SJCRH30 (cell line): ENCODE measurements at places on chromosomes 6 and 20.
A peak's percentile ranks its signal among the peaks of the same experiment; 100 is the strongest.

- H3K4me1 ChIP-seq, result no peaks in the 10 kb centered on the region
- no peaks in the 10 kb centered on the region for H3K36me3 ChIP-seq
- no peak overlapping the region for H3K27ac ChIP-seq
- H3K4me3 ChIP-seq, result no peak overlapping the region
- H3K27me3 ChIP-seq, result peaks cover 3% of the 10 kb centered on the region; the same call in 1 of the 2 replicates
These were observed 540.1 kb upstream of the CHD6 start for GRCh38 chr20:42158272-42158671.

DNA sequence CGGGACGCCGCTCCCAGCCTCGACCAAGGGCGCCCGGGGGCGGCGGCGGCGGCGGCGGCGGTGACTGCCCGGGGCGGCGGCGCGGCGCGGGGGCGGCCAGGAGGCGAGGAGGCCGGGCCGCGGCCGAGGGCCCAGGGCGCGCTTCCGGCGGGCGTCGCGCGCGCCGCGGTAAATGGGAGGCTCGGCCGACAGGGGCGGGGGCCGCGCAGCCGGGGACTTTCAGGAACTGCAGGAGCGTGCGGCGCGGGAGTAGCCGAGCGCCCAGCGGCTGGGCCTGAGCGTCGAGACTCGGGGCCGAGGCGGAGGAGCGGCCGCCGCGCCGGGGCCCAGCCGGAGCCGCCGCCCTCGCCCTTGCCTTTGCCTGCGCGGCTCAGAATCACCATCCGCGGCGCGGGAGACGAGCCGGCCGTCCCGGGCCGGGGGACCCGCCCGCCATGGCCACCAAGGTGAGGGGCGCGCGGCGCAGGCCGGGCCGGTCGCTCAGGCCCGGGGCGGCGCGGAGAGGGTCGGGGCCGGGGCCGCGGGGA is at the start of gene SNX9:
TSS of gene SNX9 (plus strand) at position 246 of the 527 bp plus-strand sequence. CDS start at position 435, 189 bp downstream.
- H3K4me3 ChIP-seq, result peak within 1 kb of the TSS; percentile 91
- peak within 1 kb of the TSS; percentile 18 for H3K27ac ChIP-seq
- H3K27me3 ChIP-seq, result no peaks in the 10 kb centered on the region
- H3K4me1 ChIP-seq, result no peaks in the 10 kb centered on the region; the same call in 1 of the 2 replicates
- H3K36me3 ChIP-seq, result no peaks in the 10 kb centered on the region

- DNase-seq, result no peak
- no peak overlapping the region for H3K4me3 ChIP-seq
These were observed 125.9 kb downstream of the CDK19 start for GRCh38 chr6:110689275-110689935.

GRCh38 chr6:164751395-164751794 is 558.0 kb downstream of the C6orf118 start:
- H3K36me3 ChIP-seq, result no peaks in the 10 kb centered on the region
- no peak for DNase-seq
- no peak overlapping the region for H3K4me3 ChIP-seq
- no peak overlapping the region for H3K27ac ChIP-seq
- H3K27me3 ChIP-seq, result no peaks in the 10 kb centered on the region

- peaks cover 15% of the 10 kb centered on the region for H3K27me3 ChIP-seq
- DNase-seq, result no peak
- H3K36me3 ChIP-seq, result no peaks in the 10 kb centered on the region
These were observed 67.9 kb upstream of the DOK5 start for GRCh38 chr20:54407459-54407858.

DNA sequence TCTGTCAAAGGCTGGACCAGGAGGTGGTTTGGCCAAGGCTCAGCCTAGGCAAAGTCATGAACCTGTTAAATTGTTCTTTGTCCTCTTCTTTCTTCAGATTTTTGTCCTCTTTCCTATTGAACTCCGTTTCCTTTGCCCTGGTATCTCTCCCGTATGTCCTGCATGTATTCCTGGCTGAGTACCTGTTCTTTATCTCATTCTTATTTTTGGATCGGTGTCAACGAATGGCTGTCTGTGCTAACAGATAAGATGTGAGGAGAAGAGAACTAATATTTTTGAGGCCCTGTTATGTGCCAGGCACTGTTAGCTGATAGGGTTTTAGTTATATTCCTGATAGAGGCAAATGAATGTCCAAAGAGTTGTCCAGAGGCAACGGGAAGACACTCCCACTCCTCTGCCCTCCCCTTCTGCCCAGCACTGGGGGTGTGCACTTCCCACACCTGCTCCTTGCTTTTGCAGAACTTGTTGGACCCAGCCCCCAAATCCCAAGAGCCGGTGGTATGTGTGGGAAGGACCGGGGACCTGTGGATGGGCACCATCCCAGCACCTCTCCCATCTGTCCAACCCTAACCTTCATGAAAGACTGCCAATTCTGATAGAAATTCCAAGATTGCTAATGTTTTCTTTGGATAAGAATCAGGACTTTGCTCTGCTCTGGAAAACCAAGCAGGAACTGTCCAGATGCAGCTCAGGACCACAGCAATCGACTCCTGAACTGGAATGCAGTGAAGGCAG is 20.6 kb downstream of the MMP24OS start:
- H3K4me3 ChIP-seq, result no peak overlapping the region
- no peak for DNase-seq
- H3K4me1 ChIP-seq, result peaks cover 5% of the 10 kb centered on the region; the same call in 1 of the 2 replicates

- no peaks in the 10 kb centered on the region for H3K4me1 ChIP-seq
- H3K27me3 ChIP-seq, result no peaks in the 10 kb centered on the region
- no peak overlapping the region for H3K27ac ChIP-seq
- H3K4me3 ChIP-seq, result no peak overlapping the region
- no peak for DNase-seq
These were observed 176.4 kb downstream of the SAMD5 start for GRCh38 chr6:147684906-147685305.

DNA sequence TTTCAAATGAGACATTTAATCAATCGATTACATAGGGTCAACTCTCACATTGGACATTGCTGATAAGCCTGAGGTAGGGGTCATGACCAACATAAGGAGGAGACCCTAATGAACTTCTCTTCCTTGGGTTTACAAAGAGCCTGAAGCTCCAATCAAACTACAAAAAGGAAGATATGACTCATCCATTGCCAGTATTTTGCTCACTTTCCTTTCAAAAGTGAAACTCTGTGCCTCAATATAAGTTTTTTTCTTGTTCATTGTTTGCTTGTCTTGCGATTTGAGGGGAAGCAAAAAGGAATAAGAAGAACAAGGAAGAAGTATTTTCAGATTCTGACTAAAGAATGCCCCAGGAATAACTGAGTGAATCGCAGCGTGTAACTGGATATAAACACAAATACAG is 38.8 kb upstream of the KHDRBS2 start:
- H3K4me1 ChIP-seq, result no peaks in the 10 kb centered on the region
- no peak overlapping the region for H3K27ac ChIP-seq
- H3K36me3 ChIP-seq, result no peaks in the 10 kb centered on the region
- no peaks in the 10 kb centered on the region for H3K27me3 ChIP-seq

- peak overlapping the region; percentile 73 for H3K27ac ChIP-seq
- DNase-seq, result peak; percentile 62
- peaks cover 4% of the 10 kb centered on the region; the same call in 1 of the 2 replicates for H3K36me3 ChIP-seq
- H3K4me3 ChIP-seq, result peak overlapping the region; percentile 95
These were observed 1.4 kb downstream of the QKI start for GRCh38 chr6:163415620-163416556.

DNA sequence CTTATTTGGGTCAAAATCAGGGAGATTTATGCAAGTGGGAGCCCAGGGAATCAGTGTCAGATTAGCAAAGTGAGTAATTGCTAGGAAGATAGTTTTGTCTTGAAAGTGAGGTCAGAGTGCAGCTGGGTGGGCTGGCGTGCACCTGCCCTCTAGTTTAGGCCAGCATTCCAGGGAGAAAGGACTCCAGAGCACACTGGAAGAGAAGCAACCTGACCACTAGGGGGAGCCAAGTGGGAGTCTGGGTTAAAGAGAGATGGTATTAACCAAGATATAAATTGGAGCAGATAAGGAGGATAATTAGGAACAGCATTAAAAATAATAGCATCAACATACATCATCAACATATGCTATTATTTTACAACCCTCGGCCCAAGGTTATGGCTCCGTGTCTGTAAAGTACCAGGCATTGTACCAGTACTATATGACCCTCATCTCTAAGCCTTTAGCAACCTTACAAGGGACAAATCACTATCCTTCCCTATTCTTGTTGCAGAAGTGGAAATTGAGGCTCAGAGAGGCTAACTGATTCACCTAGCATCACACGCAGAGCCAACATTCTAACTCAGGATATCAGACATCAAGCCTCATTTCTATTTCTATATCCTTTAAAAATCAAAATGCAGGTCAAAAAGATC is 57.8 kb downstream of the SLC2A10 start:
- H3K36me3 ChIP-seq, result no peaks in the 10 kb centered on the region
- peaks cover 4% of the 10 kb centered on the region for H3K4me1 ChIP-seq
- DNase-seq, result peak; percentile 84
- H3K4me3 ChIP-seq, result no peak overlapping the region
- no peaks in the 10 kb centered on the region for H3K27me3 ChIP-seq

DNA sequence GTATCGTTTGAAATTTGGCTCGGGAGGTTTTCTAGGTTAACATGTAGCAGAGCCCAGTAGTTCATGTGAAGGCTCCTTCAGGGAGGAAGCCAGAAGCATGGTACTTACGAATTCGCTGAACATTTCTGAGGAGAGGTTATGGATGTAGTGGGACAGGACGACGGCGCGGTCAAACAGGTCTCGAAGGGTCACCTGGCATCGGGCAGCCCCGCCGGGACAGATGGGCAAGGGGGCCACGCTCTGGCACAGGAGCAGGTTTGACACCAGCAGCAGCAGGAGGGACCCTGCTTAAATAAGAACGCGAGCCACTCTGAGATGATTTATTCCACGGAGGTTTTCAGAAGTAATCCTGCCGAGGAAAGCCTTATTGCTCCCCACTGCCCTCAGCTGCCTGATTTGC is 2.5 kb downstream of the PRL start:
- no peak for DNase-seq
- H3K36me3 ChIP-seq, result no peaks in the 10 kb centered on the region
- no peaks in the 10 kb centered on the region for H3K27me3 ChIP-seq
- peak overlapping the region; percentile 22 for H3K4me3 ChIP-seq
- no peaks in the 10 kb centered on the region for H3K4me1 ChIP-seq

GRCh38 chr6:29424168-29424567 is 9.4 kb downstream of the OR12D1 start:
- no peak for DNase-seq
- H3K4me1 ChIP-seq, result no peaks in the 10 kb centered on the region
- H3K4me3 ChIP-seq, result no peak overlapping the region
- no peaks in the 10 kb centered on the region for H3K27me3 ChIP-seq
- no peak overlapping the region for H3K27ac ChIP-seq

DNA sequence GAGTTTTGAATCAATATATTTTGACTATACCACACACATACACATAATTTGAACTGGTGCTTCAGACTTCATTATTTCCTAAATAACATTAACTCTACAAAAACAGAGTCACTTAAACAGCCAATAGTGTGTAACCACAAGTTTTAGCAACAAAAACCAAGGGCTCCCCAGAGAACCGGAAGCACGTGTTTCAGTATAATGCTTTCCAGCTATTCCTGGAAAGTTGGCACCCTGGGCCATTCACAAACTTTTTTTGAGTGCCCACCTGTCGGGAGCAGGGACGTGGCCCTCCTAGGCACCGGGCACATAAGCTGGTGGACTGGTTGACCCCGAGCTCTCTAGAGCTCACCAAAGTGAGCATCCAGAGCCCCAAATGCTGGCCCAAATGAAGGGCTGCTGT is 1.9 kb upstream of the SLC35D3 start:
- H3K27ac ChIP-seq, result no peak overlapping the region
- H3K27me3 ChIP-seq, result no peaks in the 10 kb centered on the region
- no peak for DNase-seq
- H3K36me3 ChIP-seq, result no peaks in the 10 kb centered on the region
- H3K4me1 ChIP-seq, result no peaks in the 10 kb centered on the region

- H3K4me3 ChIP-seq, result no peak overlapping the region
- no peaks in the 10 kb centered on the region for H3K27me3 ChIP-seq
- H3K36me3 ChIP-seq, result no peaks in the 10 kb centered on the region
- H3K27ac ChIP-seq, result no peak overlapping the region
- no peak for DNase-seq
- no peaks in the 10 kb centered on the region for H3K4me1 ChIP-seq
These were observed 175.4 kb upstream of the PRND start for GRCh38 chr20:4546342-4546741.

DNA sequence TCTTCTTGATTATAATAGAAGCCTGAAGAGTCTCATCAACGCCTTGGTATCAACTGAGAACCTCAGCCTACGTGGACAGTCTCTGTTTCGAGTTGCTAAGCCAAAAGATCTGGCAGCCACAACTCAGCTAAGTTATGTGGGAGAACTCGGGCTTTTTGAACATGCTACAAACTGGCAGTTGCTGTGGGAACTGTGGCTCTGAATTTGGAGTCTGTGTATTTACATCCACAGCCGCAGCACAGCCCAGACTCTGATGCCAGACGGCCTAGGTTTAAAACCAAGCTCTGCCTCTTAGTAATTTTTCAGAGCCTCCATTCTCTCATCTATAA is 35.8 kb downstream of the RIPOR2 start:
- H3K4me3 ChIP-seq, result no peak overlapping the region
- no peak overlapping the region for H3K27ac ChIP-seq
- no peaks in the 10 kb centered on the region for H3K27me3 ChIP-seq
- H3K36me3 ChIP-seq, result no peaks in the 10 kb centered on the region
- H3K4me1 ChIP-seq, result peaks cover 17% of the 10 kb centered on the region
- no peak for DNase-seq

DNA sequence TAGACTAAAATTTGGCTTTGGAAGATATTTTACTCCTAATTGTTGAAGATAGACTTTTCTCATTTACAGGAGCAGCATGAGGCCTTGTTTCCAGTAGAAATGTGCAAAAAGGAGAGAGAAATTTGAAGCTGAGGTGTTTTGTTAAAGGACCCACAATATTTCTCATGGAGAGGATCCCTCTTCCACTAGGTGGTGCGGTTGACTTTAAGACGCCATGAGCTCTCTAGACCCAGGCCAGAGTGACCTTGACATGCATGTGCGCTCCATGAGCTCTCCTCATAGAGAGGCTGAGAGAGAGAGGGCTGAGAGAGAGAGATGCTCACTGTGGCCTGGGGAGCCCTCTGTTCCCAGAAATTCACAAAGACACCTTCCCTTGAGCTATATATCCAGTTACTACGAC is 861.2 kb upstream of the EYS start:
- no peaks in the 10 kb centered on the region for H3K27me3 ChIP-seq
- DNase-seq, result no peak
- no peaks in the 10 kb centered on the region for H3K4me1 ChIP-seq
- no peaks in the 10 kb centered on the region for H3K36me3 ChIP-seq
- H3K4me3 ChIP-seq, result no peak overlapping the region

GRCh38 chr20:10079964-10080363 is 45.2 kb downstream of the ANKEF1 start:
- DNase-seq, result no peak
- H3K36me3 ChIP-seq, result no peaks in the 10 kb centered on the region
- H3K27ac ChIP-seq, result no peak overlapping the region
- H3K27me3 ChIP-seq, result no peaks in the 10 kb centered on the region
- no peak overlapping the region for H3K4me3 ChIP-seq
